Memory B cell (primary cell): ENCODE measurements at places on chromosomes 6 and 20.

GRCh38 chr6:1144842-1145767 lies 166.8 kb upstream of the FOXQ1 start:
- no peak for DNase-seq

- no peak for DNase-seq
Observed at GRCh38 chr6:53161481-53162009, 12.9 kb upstream of the GCM1 start.

GRCh38 chr6:69942485-69942884 lies 76.1 kb downstream of the COL19A1 start:
- DNase-seq, result no peak

GRCh38 chr20:50721881-50722281 lies 9.5 kb upstream of the PARD6B start:
- DNase-seq, result no peak

DNA sequence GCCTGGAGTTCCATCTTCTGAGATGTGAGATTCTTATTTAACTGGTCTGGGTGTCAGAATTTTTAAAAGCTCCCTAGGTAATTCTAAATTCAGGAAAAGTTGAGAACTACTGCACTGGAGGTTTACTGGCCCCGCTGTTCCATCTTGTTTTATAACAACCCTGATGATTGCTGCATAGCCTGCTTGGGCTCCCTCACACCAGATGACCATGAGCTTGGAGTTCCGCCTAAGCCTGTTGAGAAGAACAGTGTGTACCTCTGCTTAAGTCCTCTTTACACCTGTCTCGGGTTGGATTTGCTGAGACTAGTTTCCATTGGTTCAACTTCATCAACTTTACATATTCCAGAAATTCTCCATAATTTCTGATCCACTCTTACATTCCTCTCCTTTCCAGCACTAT lies 77.9 kb downstream of the FKBP5 start:
- DNase-seq, result no peak

GRCh38 chr6:108238322-108238721 lies 22.5 kb downstream of the SNX3 start:
- DNase-seq, result no peak

- no peak for DNase-seq
Observed at GRCh38 chr20:22312744-22313346, 271.5 kb downstream of the FOXA2 start.

GRCh38 chr6:14278006-14278405 lies 160.4 kb downstream of the CD83 start:
- no peak for DNase-seq

- no peak for DNase-seq
Observed at GRCh38 chr20:16224836-16225235, 348.4 kb downstream of the KIF16B start.

DNA sequence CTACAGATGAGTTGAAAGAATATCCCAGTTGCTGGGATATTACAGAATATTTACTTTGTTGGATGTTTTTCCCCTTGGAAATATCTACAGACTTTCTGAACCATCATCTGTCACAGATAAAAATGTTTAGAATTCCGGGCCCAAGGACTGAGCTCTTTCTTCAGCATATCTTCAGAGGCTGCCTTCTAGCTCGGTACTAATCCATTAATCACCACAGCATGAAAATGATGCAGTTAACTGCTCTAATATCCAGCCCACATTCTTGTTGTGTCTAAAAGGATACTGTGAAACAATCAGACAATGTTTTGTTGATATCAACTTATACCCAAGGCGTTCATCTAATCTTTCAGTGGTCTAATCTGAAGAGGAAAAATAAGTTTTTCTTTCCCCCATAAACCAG lies 247.4 kb downstream of the TBC1D32 start:
- no peak for DNase-seq
